Foreskin keratinocyte (primary cell): ENCODE measurements at places on chromosomes 4 and X. TPM values are rescaled to one million over a fixed set of nuclear protein-coding genes. Genes with fewer than 3 reads are reported as not detected.

The GUCY1B1 gene
- 0.17 and 0.32 TPM in 2 replicates for total RNA-seq

The SYP gene
- total RNA-seq, result 0.20 and 0.28 TPM in 2 replicates

- no peak for DNase-seq
Observed at GRCh38 chr4:89558147-89558546, 250.5 kb upstream of the GPRIN3 start.

DNA sequence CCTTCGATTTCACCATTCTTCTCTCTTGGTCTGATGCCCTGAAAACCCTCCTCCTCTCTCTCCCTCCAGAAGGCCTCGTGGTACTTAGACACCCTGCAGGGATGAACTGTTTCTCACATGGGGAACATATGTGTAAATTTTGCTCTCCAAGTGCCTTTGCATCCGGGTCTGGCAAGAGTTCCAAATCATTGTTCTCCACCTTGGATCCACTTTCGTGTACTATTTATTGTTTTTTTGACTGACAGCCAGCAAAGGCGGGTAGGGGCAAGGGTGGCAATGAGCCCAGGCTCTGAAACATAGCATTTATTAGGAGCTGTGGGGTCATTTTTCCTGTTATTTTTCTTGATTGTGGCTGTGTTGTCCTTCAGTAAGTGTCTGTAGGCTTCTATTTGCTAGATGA, 81.7 kb downstream of the RTL5 start:
- DNase-seq, result no peak

DNA sequence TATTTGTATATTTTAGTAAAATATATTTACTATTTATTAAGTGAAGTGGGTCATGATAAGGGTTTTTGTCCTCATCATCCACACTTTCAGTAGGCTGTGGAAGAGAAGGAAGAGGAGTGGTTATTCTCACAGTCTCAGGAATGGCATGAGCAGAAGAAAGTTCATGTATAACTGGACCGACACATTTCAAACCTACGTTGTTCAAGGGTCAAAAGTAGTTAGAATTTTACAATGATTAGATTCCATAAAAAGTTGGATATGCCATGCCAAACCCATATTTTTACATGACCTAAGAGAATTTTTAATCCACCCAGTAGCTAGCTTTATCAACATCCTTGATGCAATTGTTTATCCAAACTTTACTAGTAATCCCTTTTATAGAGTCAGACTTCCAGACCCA, 15.6 kb upstream of the MAGEA8 start:
- no peak for DNase-seq
